ENCODE measurements at places on chromosomes 2 and 18.

- no peak for DNase-seq
Measured at GRCh38 chr2:180652794-180653193, 327.6 kb upstream of the UBE2E3 start.

- no peak for DNase-seq
Measured at GRCh38 chr2:127400897-127401756, 13.4 kb upstream of the MAP3K2 start.

DNA sequence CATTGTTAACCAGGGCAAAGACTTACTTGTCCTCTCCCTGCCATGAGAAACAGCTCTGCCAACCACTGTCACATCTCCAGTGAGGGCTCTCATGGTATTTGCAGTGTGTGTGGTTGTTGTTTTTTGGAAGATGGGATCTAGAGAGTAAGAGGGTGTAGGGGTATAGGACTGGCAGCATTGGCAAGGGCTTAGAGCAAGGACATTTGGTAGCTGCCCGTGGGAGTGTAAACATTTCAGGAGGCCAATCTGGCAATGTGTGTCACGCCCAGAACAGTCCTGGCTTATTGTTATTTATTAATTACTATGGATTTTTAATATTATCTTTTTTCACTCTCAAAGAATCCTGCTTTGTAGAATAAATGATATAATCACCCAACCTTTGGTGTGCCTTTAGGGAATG, 90.5 kb downstream of the TMEM17 start:
- DNase-seq = no peak

GRCh38 chr2:179024445-179024844, 25.5 kb downstream of the CCDC141 start:
- DNase-seq = no peak

DNA sequence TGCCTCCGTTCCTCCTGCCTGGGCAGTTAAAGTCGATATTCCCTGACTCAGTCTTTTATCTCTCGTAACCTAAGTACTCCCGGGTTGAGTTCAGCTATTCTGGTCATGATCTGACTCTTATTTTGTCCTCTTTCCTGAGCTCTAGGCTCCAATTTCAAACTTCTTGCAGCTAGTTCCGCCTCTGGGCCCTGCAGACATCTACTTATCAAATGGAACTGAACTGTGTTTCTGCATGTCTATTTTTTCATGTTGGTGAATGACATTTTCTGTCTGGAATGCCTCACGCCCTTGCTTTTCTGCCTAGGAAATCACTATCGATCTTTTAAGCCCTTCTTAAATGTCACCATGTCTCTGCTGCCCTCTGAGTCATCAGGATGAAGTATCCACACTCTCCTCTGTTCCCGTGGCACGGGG, 101.5 kb downstream of the VAPA start:
- DNase-seq = no peak

Data from NK-92 treated with Interleukin-12 subunit alpha and Interleukin-12 subunit beta, amount 100 ng/mL, for 24 hours (cell line).